ENCODE measurements at places on chromosomes 5 and 9.

- no peak for DNase-seq
Measured at GRCh38 chr9:130984521-130984920, 24.5 kb upstream of the LAMC3 start.

- DNase-seq, result no peak
Measured at GRCh38 chr5:146426853-146427618, 20.1 kb upstream of the TCERG1 start.

- DNase-seq, result no peak
Measured at GRCh38 chr5:115941051-115941675, 21.1 kb upstream of the LVRN start.

- DNase-seq, result no peak
Measured at GRCh38 chr5:36944607-36945225, 68.1 kb downstream of the NIPBL start.

- DNase-seq, result no peak
Measured at GRCh38 chr5:146006470-146007190, 70.3 kb downstream of the SH3RF2 start.

DNA sequence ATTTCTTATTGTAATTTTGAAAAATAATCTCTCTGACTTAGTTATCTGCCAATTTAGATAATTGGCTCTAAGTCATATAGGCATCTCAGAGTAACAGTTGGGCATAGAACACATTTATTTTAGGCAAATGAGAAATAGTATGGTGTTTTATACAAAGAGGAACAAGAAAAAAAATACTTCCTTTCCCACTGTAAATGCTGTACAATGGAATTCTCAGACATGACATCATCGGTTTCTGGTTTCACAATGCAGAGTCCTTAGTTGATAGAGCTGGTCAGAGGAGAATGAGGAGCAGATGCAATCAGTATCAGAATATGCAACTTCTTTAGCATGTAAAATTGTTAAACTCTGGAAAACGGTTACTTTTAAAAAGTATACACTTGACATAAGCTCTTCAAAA lies 49.4 kb downstream of the PLK2 start:
- no peak for DNase-seq

DNA sequence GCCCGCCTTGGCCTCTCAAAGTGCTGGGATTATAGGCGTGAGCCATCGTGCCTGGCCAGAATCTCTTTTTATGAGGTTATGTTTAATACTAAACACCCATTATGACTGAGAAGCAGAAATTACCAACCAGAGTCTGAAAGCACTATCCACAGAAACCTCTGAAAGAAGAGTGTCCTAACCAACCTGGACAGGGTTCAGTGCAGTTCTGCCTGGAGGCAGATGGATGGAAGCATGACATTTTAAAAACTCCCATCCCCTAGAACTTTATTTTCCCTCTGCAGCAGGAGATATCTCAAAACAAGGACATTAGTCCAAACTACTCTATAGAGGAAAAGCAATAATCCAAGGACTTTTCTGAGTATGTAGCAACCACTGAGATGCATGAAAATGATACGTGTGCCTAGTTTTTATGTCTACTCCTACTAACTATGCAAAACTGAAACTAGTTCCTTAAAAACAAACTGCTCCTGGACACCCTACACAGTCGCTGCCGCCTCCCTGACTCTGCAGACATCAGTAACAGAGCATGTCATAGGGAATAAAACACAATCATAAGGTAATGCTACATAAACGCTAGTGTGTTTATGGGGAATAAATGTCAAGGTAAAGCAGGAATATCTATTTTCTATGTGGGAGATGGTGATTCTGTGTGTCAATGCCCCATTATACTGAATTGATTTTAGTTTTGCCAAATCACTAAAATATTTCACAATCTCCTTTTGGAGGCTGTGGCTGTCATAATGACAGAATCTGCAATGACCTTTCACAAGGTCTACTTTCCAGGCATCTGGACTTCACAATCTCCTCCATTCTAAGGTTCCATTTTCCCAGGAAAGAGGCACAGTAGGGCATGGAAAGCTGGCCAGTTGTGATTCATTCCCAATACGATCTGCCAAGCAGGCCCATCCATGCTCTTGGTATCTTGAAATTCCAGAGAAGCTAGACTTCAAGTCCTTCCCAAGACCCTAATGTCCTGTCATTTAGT lies 122.8 kb downstream of the SIL1 start:
- no peak for DNase-seq

- no peak for DNase-seq
Measured at GRCh38 chr5:133425222-133425621, 187.1 kb downstream of the FSTL4 start.

DNA sequence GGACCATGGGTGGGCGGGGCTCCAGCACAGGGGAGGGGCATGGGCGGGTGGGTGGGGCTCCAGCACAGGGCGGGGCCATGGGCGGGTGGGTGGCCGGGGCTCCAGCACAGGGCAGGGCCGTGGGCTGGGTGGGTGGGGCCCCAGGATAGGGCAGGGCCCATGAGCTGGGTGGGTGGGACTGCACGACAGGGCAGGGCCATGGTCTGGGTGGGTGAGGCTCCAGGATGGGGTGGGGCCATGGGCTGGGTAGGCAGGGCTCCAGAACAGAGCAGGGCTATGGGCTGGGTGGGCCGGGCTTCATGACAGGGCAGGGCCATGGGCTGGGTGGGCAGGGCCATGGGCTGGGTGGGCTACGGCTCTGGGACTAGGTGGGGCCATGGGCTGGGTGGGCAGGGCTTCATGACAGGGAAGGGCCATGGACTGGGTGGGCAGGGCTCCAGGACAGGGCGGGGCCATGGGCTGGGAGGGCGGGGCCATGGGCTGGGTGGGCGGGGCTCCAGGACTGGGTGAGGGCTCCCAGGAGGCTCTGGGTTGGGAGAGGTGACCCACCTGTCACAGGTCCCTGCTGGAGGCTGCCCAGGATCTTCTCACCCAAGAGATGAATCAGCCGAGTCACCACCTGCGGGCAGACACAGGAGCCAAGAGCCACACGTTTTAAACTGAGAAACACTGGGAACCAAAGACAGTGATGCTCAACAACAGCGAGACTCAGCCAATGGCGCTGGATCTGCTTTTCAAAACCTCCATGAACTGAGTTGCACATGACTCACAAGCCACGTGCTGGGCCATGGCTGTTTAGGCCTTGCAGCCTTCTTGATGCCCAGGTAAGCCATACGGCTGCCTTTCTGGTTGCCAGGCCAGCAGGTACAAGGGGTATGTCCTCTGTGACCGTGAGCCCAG lies 33.6 kb upstream of the NSMF start:
- no peak for DNase-seq

GRCh38 chr9:128636556-128637530 lies 19.8 kb downstream of the DYNC2I2 start:
- DNase-seq, result no peak

DNA sequence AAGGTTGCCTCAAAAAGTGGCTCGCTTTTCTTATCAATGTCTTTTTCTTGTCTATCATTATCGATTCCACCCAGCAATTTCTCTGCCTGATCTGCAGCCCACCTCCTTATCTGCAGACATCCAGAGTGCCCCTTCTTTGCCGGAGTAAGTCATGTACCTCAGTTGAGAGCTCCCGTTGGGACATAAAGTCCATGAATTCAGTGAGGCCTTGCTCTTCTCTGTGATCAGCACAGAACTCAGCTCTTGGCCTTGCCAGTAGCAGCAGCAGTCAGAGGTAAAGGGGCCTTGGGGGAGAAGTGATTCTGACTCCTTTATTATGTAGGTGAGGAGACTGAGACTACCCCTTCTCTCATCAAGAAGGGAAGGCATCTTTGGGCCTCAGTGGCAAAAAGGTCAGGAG lies 24.9 kb upstream of the DCAF12 start:
- DNase-seq, result no peak

DNA sequence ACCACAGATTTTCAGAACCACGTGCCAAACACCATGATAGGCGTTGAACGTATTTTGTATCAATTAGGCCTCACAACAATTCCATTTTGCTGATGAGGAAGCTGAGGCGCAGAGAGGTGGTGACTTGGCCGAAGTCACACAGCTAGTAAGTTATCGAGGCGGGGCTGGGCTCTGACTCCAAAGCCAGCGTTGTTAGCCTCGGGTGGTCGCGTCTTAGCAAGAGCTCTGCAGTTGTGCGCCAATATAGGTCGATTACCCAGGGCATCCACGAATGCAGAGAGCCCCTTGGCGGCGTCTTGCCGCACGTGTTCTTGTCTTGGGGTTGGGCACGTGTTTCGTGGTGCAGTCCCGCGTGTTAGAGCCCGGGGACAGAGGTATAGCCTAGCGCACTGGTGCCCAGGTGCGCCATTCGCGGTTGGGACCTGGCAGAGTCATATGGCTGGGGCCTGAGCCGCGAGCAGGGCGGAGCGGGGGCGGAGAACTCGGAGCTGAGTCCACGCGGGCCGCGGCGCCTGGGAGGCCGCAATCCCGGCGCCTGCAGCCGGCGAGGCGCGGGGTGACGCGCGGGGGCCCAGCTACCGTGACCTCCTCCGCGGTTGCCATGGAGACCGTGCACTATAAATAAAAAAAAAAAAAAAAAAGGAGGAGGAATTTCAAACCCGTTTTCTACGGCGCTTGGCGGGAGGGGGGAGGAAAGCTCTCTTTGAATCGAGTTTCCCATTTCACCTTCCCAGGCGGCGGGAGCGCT lies 62.3 kb downstream of the CXXC5 start:
- no peak for DNase-seq

GRCh38 chr9:107131108-107131799 lies 151.8 kb upstream of the RAD23B start:
- no peak for DNase-seq

- DNase-seq, result no peak
Measured at GRCh38 chr9:137786511-137786920, 91.1 kb upstream of the CACNA1B start.

DNA sequence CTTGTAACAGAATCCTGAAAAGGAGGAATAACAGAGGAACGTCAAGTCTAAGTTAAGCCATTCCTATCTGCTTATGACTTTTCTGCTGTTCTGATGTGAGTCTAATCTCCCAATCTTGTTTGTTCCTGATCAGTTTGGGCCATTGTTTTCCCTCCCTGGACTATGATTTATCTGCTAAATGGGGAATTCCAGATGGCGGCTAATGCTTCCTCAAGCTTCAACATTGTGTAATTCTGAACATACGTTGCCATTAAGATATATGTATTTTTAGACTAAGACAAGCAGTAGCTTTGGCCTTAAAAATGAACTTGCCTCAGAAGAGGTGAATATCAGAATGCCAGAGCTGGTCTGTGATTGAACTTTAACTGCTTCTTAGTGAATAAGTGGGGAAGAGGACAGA lies 142.7 kb downstream of the PRKACG start:
- DNase-seq, result no peak

GRCh38 chr5:56003179-56003578 lies 8.4 kb upstream of the IL6ST start:
- no peak for DNase-seq

DNA sequence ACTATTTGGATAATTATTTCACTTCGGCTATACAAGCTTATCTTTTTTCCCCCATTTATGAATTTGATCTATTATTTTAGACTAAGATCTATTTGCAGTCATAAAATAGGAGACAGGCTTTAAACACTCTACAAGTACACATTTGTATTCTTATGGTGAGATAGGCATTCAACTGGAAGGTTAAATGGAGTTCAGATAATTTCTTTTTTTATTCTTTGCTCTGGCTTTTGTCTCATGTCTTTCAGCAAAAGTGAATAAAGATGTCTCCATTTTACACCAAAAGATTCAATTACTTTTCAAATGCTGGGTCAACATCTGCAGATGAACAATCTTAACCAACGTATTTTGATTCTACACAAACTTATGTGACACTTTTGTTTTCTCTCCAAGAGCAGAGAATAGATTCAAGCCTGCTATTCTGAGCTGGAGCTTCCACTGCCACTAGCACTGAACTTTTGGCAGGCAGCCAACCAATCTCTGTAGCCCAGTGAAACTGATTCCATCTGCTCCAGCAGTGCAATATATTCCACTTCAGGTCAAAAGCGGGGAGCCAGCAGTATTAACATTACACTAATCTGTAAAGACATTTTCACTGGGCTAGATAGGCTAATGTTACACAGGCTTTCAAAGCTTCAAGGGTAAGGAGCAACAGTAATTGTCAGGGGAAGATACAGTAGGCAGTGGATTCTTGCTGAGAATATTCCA lies 452.0 kb upstream of the ZNF608 start:
- DNase-seq, result no peak

DNA sequence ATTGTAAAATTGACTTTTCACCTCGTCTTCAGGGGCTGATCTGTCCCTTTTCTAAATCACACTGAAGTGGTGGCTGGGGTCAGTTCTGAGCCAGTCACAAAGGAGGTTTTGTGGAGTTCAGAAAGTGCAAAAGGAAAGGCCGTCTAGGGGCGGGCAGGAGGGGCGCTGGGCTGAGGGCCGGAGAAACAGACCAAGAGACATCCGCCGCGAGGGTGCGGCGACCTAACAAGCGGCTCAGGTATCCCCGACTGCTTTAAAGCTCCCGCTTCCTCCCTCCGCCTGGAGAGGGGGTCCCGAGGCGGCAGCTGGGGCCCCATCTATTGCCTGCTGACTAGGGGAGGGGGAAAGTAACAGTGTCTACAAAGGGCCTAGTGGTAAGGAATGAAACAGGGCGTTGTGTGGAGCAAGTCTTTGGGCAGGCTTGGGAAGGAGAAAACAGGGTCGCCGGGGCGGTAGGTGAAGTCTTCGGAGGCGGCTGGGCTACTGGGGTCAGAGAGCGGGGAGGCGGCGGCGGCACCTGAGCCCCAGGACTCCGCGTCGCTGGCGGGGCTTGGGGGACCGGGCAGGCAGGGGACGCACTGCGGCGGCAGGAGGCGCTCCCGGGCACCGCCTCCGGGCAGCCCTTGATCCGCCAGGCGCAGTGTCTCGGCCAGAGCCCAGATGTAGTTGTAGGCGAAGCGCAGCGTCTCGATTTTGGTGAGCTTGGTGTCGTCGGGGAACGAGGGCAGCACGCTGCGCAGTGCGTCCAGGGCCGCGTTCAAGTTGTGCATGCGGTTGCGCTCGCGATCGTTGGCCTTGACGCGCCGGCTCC lies 950 bp downstream of the NEUROG1 start:
- DNase-seq, result no peak

GRCh38 chr9:84921175-84921574 lies 251.6 kb downstream of the NTRK2 start:
- no peak for DNase-seq

- DNase-seq, result no peak
Measured at GRCh38 chr5:158354958-158355357, 496.0 kb upstream of the CLINT1 start.

- no peak for DNase-seq
Measured at GRCh38 chr9:137434498-137435380, 6.4 kb downstream of the ENTPD8 start.

- DNase-seq, result no peak
Measured at GRCh38 chr5:124867137-124867704, 120.8 kb upstream of the ZNF608 start.

DNA sequence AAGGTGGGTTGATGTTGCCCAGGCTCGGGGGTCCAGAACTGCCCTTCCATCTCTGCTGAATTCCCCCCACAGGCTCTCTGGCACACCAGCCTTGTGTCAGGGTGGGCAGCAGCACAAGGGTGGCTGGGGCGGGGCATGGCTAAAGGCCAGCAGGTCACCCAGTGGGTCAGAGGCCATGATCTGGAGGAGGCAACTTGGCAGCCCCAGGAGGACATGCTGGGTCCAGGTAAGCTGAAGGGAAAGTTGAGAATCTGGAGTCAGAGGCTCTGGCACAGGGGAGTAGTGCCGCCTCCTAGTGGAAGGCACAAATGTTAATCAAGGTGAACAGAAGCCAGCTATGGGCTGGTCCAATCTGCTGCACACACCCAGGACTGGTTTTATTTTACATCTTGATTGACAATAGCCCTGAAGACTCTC lies 6.2 kb downstream of the TMEM8B start:
- no peak for DNase-seq

- no peak for DNase-seq
Measured at GRCh38 chr5:141632650-141633049, 4.0 kb downstream of the HDAC3 start.

All from esophagus squamous epithelium (tissue), 5 donors.